Karpas-422 (cell line): ENCODE measurements at places on chromosomes 12 and 14. TPM values are rescaled to one million over a fixed set of nuclear protein-coding genes. Genes with fewer than 3 reads are reported as not detected.

GRCh38 chr14:68650404-68650994 lies 142.4 kb downstream of the ZFP36L1 start:
- DNase-seq = no peak

- peak; percentile 64 for DNase-seq
These were observed 47.1 kb downstream of the SEC23A start for GRCh38 chr14:39055786-39056474.

- no peak for DNase-seq
These were observed 48.5 kb upstream of the CPM start for GRCh38 chr12:68981516-68981915.

FAM186B gene
- total RNA-seq = 1.1 TPM in 1 of 2 replicates, not detected in the other

- DNase-seq = peak; percentile 68
These were observed 188.8 kb downstream of the ESRRB start for GRCh38 chr14:76564471-76565422.

SPTLC2 gene
- 70.9 and 97.0 TPM in 2 replicates for total RNA-seq

DNA sequence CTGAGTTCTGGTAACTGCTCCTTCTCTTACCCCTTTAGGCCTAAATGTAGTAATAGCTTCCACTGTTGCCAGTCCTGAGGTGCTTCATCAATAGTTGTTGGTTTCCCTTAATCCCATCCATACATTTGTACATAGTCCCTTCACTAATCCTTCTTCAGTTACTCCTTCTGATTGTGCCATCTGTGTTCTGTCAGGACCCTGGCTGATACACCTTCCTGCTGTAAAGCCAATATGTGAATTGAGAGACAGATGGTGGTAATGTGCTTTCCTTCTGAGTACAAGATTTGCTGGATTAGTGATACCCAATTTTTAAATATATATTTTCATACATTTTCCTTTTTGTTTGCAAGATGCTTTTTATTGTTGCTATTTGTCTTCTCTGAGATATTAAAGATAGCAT lies 66.4 kb downstream of the OTOGL start:
- no peak for DNase-seq

DNA sequence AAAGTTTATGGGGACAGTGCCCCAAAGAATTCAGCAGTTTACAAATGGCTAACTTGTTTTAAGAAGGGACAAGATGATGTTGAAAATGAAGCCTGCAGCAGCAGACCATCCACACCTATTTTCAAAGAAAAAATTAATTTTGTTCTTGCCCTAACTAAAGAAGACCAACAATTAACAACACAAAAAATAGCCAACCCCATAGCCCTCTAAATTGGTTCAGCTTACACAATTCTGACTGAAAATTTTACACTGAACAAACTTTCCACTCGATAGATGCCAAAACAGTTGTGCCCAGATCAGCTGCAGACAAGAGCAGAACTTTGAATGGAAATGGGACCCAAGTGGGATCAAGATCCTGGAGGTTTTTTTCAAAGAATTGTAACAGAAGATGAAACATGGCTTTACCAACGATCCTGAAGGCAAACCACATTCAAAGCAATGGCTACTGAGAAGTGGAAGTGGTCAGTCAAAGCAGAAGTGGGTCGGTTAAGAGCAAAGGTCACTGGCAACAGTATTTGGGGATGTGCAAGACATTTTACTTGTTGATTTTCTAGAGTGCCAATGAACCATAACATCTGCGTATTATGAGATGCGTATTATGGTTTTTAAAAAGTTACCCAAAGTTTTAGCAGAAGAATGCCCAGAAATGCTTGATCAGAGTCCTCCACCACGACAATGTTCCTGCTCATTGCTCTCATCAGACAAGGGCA lies 30.0 kb downstream of the SLC39A9 start:
- no peak for DNase-seq

BMP4 gene
- total RNA-seq = not detected in 2 replicates

GRCh38 chr12:106980944-106981343 lies 6.0 kb downstream of the MTERF2 start:
- DNase-seq = no peak

DNA sequence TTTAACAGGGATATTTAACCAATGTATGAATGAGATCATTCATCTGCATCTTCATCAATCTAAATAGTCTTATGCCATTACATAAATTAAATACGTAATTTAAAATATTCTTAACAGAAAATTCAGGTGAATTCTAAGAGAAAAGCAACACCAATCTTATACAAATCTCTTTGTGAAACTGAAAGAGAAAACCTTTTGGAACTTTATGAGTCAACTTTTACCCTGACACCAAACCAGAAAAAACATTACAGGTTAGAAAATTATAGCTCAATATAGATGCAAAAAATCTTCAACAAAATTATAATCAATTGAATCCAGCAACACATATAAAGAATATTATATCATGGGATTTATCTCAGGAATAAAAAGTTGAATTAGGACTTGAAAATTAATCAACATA lies 3.4 kb downstream of the GLIPR1L1 start:
- no peak for DNase-seq

ALG10 gene
- 22.9 and 41.0 TPM in 2 replicates for total RNA-seq

CLEC14A gene
- total RNA-seq = not detected in 2 replicates

TAS2R46 gene
- 0.83 and 6.3 TPM in 2 replicates for total RNA-seq

WIF1 gene
- total RNA-seq = not detected in 2 replicates

FAIM2 gene
- 27.4 and 49.8 TPM in 2 replicates for total RNA-seq

DNA sequence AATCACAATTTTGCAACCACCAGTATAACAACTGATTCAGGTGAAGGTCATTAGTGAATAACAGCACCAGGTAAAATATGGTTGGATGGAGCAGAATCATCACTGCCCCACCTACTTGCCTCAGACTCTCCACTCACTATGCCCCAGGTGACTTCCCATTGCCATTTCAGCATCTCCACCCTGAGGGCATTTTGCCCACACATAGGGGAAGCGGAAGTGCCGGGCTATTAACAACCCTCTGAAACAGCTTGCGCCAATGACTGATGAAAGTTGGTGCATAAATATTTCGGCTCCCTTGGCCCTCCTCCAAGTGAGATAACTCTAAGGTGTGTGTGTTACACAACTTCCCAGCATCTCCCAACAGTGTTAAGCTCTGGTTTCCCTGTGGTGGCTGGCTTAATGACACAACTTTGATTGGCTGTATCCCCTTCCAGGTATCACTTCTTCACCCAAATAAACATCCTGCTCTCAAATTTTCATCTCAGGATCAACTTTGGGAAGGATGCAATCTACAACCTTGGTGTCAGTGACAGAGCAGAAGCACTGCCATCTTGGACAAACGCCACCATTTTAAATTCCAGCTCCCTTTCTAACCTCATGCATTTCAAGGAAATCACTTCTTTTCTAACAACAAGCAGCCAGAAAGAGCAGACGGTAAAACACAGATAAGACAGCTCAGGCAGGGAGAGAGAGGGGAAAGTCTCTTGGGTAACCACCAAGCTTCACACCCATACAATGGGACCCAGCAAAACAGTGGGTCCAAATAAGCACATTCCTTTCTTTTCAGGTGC lies 73.6 kb upstream of the PPP2R5C start:
- no peak for DNase-seq

C14orf39 gene
- not detected in 2 replicates for total RNA-seq

DNA sequence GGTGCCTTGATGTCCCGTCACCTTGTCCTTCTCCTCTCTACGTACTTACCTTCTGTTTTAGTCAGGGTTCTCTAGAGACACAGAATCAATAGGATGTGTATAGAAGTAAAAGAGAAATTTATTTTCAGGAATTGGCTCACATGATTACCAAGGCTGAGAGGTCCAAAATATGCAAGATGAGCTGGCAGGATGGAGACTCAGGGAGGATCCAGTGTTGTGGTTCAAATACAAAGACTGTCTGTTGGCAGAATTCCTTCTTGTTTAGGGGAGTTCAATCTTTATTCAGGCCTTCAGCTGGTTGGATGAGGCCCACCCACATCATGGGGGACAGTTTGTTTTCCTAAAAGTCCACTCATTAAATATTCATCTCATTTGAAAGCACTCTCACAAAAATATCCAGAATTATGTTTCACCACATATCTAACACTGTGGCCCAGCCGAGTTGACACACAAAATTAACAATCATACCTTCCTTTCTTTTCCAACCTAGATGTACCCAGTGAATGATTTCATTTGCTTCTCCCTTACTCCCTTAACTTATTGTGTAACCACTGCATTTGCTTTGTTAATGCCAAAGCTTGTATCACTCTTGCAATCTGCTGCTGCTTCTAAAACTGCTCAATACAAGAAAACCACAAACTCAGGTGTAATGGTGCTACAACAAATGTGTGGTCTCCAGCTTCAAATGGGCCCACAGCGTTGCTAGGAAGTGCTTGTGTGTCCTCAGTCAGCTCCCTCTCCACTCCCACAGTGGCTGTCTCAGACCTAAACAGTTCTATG lies 195.4 kb upstream of the ARHGAP5 start:
- no peak for DNase-seq

DNA sequence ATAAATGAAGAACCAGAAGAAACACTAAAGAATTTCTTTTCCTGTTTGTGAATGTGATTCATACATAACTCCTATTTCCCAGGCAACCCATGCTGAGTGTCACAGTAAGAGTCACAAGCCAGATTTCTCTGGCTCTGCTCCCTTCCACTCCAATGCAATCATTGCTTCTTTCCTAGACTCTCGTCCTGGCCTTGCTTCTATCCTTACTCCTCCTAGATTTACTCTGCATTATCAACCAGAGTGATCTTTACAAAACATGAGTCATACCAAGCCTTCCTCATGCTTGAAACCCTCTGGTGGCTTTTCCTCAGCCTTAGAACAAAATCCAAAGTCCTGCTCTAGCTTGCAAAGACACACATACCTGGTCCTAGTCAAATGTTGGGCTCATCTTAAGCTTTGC lies 13.3 kb downstream of the IL22 start:
- no peak for DNase-seq

PXN gene
- 1.9 and 2.5 TPM in 2 replicates for total RNA-seq

- peak; percentile 70 for DNase-seq
These were observed 1.0 kb downstream of the SOS2 start for GRCh38 chr14:50230401-50230700.

GRCh38 chr14:63564318-63564717 lies 21.1 kb upstream of the PPP2R5E start:
- no peak for DNase-seq

- DNase-seq = peak; percentile 56
These were observed 686 bp downstream of the MCRS1 start for GRCh38 chr12:49567302-49567610.

GRCh38 chr12:93146263-93146939 lies 217.3 kb upstream of the EEA1 start:
- peak; percentile 29 for DNase-seq

DNA sequence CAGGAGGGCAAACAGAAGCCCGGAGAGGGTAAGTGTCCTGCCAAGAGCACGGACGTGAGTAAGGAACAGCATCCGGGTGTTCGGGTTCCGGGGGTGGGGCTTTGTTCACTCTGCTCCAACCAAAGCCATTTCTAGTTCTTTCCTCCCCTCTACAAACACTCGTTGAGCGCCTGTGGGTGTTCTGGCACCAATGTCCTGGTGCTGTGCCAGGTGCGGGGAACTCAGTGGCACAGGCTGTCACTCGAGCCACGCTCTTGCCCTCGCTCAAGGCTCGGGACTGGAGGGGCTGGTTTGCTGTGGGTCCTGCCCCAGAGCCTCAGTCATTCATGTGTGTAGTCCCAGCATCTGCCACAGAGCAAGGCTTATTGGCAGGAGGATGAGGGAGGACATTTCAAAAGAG lies 157.5 kb downstream of the CALM1 start:
- no peak for DNase-seq

DNA sequence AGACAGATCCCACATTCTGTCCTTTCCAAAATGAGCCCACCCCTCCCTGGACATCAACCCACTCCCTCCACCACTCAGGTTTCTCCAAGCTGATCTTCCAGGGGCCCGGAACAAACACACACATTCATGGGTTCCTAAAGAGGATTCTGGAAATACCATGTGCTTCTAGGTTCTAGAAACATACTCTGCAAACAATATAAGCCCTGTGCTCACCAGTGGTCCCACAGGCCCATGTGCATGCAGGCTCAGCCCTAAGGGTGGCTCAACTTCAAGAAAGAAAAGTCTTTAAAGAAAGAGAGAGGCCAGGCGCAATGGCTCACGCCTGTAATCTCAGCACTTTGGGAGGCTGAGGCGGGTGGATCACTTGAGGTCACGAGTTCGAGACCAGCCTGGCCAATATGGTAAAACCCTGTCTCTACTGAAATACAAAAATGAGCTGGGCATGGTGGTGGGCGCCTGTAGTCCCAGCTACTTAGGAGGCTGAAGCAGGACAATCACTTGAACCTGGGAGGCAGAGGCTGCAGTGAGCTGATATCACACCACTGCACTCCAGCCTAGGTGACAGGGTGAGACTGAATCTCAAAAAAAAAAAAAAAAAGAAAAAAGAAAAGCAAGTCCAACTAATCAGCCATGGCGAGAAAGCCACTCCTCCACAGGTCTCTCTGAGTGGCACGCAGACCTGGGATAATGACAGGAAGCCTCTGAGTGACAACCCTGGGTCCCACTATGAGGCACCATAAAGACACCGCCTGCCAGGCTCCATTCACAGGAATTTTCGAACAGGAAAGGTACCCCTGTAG lies 59.5 kb upstream of the PNMA1 start:
- DNase-seq = no peak

DNA sequence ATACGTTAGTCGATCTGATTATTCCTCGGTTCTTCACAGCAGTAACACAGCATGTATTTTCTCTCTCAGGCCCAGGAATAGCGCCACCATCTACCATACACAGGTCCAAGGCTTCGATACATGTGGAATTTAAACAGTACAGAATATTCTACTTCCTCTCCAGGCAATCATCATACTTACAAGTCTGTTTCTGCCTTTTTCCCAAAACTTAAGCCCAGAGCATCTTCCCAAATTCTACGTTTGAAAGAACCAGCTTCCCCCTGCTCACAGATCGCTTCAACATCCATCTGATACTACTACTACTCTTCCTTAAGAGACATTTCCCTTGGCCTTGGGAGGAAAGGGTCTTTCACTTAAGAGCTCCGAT lies 626 bp downstream of the TXNDC16 start:
- peak; percentile 78 for DNase-seq

GRCh38 chr12:110582276-110583136 lies 612 bp downstream of the PPTC7 start:
- DNase-seq = peak; percentile 89

GRCh38 chr14:90759370-90760077 lies 56.7 kb downstream of the TTC7B start:
- peak; percentile 57 for DNase-seq

DNA sequence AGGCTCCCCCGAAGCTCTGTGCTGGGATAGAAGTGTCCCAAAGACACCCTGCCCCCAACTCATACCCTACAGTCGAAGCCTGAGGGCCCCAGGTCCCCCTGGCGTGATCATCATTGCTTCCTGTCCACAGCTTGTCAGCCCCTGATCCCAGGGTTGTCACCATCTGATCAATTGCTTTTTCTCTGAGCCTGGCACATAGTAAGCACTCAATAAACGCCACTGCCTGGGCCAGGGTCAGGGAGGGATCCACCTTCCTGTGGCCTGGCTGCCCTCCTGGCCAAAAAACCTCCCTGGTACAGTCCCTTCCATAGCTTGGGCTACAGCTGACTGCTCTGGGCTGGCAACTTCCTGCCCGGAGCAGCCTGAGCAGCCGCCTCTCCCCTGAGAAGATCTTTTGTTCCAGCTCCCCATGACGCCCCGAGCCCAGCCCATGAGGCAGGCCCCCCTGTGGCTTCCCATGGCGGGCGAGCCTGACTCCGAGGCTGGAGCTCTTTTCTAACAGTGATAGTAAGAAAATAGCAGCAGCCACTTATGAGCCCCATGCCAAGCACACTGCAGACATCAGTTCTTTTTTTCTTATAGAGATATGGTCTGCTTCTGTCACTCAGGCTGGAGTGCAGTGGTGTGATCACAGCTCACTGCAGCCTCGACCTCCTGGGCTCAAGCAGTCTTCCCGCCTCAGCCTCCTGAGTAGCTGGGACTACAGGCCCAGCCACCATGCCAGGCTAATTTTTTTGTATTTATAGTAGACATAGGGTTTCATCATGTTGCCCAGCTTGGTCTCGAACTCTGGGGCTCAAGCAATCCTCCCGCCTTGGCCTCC lies 6.5 kb downstream of the SH2B3 start:
- no peak for DNase-seq
